ENCODE measurements at places on chromosomes 7 and 10.

DNA sequence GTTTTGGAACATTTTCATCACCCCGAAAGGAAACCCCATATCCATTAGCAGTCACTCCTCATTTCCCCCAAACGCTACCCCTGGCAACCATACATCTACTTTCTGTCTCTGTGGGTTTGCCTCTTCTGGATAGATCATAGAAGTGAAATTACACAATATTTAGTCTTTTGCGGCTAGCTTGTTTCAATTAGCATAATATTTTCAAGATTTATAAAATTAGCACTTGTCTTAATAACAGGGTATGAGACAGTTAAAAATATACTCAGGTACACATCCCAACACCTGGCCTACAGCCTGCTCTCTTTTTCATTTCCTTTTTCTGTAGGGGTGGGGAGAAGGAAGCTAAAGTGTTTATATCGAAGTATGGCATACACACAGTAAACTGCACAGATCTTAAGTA is 81.4 kb upstream of the LRGUK start:
- DNase-seq: no peak

DNA sequence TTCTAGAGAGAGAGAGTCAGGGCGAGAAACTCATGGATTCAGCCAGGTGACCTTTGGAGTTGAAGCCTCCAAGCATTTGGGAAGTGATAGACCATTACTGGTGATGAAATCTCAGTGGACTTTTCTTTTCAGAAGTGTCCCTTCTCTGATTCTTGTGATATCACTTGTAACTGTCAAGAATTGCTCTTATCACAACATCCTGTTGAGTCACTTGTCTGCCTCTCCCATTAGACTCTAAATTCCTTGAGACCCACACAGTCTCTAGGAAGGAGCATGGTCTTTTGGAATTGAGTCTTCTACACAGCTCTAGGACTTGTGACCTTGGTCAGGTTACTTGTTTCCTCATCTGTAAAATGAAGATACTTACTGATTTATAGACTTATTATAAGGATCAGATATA is 81.0 kb downstream of the CFAP58 start:
- no peak for DNase-seq

DNA sequence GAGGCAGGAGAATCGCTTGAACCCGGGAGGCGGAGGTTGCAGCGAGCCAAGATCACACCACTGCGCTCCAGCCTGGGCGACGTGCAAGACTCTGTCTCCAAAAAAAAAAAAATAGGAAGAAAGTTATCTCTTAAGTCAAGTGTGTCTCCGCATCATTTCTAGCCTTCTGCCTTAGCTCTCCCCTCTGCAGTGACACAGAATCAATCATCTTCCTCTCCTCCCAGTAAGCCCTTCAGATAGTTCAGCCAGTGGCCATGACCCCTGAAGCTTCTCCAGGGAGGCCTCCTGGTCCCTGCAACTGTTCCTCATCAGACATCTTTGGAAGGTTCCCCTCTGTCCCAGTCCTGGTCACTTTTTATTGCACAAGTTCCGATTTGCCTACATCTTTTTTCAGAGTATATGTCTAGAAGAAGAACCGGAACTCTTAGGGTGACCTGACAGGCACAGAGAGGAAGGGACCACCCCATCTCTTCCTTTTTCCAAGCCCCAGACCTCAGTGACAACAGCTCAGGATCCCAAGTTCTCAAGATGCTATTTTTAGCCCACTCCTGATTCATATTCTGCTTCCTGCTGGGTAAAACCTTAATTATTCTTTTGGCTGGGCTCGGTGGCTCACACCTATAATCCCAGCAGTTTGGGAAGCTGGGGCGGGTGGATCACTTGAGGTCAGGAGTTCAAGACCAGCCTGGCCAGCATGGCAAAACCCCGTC is 6.6 kb upstream of the RHBDD2 start:
- DNase-seq: no peak

- DNase-seq: no peak
Observed at GRCh38 chr10:118882741-118883140, 128.0 kb upstream of the CACUL1 start.

GRCh38 chr7:41652267-41652666 is 50.6 kb downstream of the INHBA start:
- no peak for DNase-seq

- DNase-seq: no peak
Observed at GRCh38 chr7:50552921-50553320, 12.3 kb downstream of the DDC start.

GRCh38 chr10:42888504-42889095 is 106.0 kb downstream of the BMS1 start:
- no peak for DNase-seq

DNA sequence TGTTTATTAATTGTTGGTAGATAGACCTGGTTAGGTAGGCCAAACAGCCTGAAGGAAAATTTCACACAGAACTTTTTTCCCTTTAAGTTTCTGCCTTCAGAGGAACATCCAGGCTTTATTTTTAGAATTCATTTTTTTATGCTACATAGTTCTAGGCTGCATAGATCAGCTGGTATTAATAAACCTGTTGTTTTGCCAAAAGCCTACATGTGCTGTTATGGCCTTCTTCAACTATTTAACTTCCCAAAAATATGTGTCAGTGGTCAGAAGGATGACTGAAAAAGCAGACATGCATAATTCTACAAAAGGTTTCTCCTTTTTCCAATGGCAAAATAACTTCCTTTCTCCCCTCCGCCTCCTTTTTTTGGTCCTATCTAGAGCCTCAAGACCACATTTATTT is 303.0 kb upstream of the DKK1 start:
- no peak for DNase-seq

DNA sequence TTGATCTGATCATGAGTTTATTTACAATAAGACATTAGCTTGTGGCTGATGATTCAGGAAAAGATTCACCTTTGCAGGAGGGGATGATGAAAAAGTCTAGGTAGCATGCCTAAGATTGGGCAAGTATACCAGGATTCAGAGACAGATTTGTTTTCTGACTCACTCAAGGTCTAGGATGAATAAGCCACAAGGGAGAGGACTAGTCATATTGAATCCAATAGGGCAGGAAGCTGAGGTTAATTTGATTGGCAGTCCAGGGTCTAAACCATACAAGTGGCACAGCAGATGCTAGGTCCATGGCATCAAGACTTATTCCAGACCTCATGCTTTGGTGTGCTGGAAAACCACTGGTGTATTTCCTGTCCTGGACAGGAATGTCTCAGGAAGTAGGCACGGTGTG is 1133.4 kb downstream of the XPNPEP1 start:
- DNase-seq: no peak

GRCh38 chr7:1532456-1533254 is 2.2 kb downstream of the MAFK start:
- peak; percentile 24 for DNase-seq

GRCh38 chr10:75465450-75465827 is 34.0 kb downstream of the LRMDA start:
- DNase-seq: no peak

DNA sequence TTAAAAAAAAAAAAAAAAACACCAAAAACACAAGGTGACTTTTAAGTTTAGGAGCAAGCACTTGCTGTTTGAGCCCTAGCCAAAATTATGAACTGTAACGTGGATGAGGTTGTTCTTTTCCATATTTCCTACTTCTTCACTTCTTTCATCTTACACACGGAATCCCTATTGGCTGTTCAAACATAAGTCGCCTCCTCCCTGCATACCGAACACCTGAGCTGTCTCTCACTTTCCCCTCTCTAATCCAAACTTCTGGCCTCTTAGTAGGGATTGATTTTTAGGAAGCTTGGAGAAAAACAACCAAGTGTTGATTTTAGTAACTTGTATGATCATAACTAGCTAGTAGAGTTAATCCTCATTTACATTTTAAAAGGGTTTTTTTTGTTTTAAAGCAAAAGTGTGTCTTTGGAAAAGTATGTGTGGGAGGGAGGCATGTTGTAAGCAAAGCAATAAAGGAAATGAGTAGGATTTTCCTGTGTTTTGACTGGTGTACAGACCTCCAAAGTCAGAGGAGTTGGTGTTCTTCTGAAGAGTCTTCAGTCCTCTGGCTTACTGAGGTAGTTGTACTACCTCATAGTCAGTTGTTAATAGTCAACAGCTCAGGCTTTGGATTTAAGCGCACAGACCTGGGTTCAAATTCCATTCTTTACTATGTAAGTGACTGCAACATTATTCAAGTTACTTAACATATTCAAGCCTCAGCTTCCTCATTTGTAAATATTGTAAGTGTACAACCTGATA is 39.3 kb downstream of the RABGEF1 start:
- DNase-seq: no peak

GRCh38 chr10:70595566-70596016 is 7.0 kb downstream of the PRF1 start:
- no peak for DNase-seq

DNA sequence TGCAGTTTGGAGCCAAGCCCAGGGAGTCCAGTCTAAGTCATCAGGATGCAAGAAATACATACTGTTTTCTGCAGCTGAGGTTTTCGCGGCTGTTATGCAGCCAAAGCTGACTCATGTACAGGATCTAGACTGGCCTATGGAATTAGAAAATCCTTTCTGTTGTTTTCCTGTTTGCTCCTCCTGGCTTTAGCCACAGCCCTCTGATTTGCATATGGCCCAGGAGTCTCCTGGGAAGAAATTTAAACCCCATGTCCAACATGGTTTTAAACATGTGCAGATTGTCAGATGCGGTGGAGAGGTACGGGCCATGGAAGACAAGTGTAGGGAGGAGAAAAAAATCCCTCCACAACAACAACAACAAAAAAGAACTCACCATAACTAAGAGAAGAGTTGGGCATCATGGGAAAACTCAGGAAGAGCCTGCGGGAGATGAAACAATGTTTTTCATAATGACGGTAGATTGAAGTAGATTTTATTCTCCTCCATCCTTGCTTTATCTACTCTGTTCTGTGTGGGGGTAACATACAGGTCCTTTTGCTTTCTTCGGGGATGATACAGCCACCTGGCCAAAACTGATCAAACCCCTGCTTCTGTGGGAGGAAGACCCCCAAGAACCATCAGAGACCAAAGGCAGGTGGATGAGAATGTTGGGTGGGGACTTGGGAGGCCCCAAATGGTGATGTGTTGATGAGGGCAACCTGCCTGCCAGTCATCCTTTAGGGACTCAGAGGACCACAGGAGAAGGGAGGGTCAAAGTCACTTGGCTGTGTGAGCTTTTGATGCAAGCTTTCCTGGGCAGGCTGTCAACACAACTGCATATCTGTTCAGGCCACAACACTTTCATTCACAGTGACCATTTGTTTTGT is 29.8 kb upstream of the GNA12 start:
- no peak for DNase-seq

GRCh38 chr10:69825604-69826003 is 23.9 kb downstream of the COL13A1 start:
- DNase-seq: no peak

DNA sequence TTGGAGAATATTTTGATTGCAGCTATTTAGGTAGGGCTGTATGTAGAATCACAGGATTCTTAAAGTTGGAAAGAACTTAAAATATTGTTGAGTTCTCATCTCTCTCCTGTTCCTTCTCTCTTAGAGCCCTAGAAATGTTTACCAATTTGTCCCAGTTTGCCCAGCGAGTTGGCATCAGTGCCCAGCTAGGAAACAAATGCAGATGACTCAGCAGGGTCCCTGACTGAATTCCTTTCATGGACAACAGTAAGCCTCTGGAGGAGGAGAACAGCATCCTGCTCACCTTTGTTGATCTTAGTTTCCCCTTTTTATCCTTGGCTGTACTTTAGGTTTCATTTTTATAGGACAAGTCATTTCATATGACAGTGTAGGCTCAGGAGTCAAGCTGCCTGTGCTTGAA is 89.3 kb downstream of the SEC23IP start:
- DNase-seq: no peak

GRCh38 chr10:79098596-79099015 is 29.8 kb downstream of the ZMIZ1 start:
- no peak for DNase-seq

DNA sequence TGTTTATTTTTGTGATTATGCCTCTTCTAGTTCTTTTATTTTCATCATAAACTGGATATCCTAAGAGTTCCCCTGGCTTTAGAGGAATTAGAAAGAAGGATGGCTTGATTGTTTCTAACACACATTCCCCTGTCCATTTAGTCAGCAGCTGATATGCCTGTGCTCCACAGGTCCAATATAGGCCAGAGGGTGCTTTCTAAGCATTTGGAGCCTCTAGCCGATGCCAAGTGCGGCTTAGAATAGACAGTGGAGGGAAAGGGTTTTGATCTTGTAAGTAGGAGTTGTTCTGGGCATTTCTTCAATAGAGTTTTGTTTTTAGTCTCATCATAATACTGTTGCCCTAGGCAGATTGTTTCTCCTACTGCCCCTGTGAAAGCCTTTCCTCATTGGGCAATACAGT is 6.6 kb downstream of the CYP3A43 start:
- DNase-seq: no peak

DNA sequence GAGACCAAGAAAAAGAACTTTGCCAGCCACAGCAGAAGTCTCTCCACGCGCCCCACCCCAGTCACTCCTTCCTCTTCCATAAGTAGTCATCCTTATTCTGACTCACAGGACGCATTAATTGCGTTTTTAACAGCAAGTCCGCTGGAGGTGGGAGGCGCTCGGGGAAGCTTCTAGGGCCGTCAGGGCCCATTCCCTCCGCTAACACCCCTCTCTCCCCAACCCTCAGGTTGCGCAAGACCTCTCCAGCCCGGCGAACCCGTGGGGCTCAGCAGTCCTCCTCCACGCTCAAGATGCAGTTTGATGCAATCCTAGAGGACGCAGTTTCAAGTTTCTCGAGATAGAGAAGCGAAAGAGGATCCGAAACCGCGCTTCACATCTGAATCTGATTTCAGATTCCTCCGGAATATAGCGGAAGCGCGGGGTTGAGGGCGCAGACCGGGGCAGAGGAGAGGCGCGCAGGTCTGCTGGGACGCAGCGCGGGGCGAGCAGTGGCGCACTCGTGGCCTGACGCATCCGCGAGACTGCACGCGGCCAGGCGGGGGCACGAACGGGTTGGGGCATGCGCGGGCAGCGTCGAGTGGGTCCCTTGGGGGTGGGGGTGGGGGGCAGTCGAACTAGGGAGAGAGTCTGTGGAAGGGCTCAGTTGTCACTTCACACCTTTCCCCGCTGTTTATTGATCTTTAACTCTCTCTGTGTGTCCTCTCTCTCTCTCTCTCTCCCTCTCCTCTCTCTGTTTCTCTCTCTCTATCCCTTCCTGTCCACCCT is 37.8 kb upstream of the PSAP start:
- DNase-seq: no peak

GRCh38 chr7:49150486-49150885 is 226.1 kb downstream of the CDC14C start:
- DNase-seq: no peak

GRCh38 chr7:93935102-93935501 is 13.6 kb downstream of the GNG11 start:
- no peak for DNase-seq

Measured in stimulated activated CD8-positive, alpha-beta memory T cell treated with anti-CD3 and anti-CD28 coated beads, Interleukin-7, amount 100 ng/mL, for 1 hour (primary cell).